COR-L47 (cell line): ENCODE measurements at places on chromosomes 1 and 21.
A peak's percentile ranks its signal among the peaks of the same experiment; 100 is the strongest.

DNA sequence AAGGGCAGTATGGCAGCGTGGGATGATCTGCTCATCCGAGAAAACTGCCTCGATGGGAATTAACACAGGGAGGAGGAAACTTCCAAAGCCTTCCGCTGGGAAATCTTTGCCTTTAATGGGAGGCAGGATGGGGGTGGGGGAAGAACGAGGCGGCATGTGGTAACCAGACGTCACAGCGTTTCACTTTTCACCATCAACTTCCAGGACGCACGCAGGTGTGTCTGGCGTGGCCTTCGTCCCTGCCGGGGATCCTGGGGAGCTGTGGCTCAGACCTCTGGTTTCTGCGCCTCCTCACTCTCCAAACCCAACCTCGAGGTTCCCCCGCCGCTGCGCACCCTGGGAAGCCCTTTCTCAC, 282 bp downstream of the RSPH1 start:
- peak; percentile 27 for DNase-seq

GRCh38 chr21:23542097-23542496, 2065.2 kb downstream of the MRPL39 start:
- DNase-seq, result no peak

DNA sequence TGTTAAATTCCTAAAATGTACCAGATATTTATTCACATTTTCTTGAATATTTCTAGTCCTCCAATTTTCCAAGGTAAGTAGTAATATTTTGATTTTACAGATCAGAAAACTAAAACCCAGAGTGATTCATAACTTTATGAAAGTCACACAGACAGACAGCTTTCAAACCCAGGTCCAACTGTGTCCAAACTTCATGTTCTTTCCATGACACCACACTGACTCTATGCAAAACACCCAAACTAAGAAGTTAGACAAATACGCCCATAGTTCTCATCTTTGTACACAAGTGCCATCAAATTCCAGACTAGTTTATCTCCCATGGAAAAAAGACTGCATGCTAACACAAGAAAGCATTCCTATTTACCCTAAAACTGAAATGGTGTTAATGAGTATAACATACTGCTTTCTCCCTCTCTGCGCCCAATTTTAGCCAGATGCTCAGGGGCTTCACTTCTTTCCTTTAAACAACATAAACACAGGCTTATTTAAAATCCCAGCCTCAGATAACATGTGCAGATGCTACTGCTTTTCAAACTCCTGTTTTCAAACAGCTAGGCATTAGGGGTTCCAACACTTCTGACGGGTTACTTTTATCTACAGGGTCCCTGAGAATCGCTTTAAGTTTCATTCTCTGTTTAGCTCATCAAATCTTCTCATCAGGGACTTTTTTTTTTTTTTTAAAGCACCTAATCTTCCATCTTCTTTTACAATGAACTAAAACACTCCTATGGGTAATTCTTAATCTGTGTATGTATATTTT, 44.6 kb downstream of the WASF2 start:
- no peak for DNase-seq

DNA sequence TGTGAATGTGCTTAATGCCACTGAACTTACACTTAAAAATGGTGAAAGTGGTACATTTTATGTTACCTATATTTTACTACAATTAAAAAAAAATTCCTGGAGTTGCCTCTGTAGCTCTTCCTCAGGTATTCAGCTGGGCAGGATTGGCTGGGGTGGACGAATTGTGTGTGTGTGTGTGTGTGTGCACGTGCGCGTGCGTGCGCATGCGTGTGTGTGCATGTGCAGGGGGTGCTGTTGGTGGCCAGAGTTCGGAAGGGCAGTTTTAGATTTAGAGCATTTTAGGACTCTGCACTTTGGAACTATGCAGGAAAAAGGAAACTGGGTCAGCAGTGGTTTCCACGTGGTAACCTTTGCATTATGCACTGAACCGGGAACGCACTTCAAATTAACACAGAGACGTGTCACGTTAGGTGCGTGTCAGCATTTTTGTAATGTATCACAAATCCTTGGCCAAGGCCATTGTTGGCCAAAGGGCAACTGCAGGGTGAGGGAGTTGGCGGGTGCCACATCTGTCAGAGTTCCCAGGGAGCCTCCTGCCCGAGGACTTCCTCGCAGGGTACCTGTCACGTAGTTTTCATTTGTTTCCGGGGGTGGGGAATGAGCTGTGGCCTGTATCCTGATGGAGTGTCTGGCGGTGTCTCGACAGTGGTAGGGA, 312.8 kb downstream of the CAMTA1 start:
- no peak for DNase-seq

DNA sequence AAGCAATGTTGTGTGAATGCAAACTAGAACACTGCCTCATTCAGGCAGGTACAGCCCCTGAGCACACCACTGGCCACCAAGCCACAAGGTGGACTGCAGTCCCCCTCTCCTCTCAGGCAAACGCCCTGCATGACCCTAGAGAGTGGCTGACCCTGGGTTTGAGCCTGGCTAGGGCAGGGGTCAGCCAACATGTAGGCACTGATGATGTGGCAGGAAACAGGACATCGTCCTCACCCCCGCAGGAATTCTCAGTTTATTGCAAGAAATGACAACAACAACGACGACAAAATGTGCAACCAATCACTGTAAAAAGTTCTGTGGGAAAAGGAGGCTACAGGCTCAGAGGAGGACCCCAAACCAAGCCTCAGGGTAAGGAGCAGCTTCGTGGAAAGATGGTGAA, 81.3 kb downstream of the OMA1 start:
- no peak for DNase-seq

DNA sequence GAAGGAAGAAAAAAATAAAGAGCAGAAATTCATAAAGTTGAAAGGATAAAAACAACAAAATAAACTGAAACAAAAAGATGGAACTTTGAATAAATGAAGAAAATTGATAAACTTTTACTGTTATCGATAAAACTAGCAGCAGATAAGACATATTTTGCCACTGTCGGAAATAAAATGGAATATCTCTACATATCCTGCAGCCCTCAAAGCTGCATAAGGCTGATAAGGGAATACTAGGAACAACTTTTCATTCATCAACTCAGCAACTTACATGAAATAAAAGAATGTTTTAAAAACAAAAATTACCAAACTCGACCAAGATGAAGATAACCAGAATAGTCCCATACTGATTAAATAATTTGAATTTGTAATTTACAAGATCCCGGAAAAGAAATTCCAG, 48.0 kb upstream of the GRIK1 start:
- no peak for DNase-seq

DNA sequence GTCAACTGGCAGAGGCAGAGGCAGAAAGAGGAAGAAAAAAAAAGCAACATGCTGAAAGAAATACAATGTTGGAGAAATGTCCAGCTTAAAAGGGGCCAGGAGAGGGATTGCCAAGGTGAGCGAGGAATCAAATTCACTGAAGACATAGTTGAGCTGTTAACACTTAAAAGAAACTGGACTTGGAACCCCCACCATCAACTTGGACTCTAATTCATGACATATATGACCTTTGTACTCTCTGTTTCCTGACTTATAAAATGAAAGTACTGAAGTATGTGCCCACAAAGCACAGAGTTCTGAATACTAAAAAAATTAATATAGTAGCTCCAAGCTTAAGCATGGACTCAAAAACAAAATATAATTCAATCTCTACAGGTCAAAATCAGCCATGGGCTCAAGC, 16.1 kb downstream of the PRR9 start:
- no peak for DNase-seq

GRCh38 chr1:205286335-205286950, 35.1 kb downstream of the NUAK2 start:
- no peak for DNase-seq

GRCh38 chr1:26237230-26237966, 3.4 kb downstream of the CEP85 start:
- DNase-seq, result no peak

GRCh38 chr1:240820816-240821215, 208.9 kb upstream of the GREM2 start:
- DNase-seq, result no peak

DNA sequence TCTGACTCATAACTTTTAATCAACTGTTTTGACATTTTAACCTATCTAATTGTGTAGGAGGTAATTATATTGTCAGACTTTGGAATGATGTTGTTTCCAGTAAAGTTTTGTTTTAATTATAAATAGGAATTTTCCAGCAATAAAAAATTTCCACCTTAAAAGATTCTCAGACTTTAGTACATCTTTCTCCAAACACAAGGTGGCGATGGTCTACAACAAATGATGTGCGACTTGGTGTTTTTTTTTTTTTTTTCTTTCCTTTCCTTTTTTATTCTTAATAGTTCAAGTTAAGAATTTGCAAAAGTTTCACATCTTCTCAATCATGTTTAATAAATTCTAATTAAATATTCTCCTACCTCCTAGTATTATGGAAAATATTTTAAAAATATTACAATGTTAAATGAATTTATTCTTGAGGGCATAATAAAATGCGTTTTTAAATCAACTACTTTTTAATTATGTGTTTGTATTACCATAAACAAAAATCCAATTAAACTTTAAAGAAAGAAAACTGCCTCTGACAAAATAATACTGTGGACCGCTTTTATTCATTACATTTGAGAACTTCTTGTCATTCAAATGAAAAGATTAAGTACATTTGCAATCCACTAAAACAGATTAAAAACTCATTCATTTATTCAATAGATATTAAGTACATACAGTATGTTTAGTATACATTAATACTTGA, 4.4 kb upstream of the ADAMTS1 start:
- peak; percentile 54 for DNase-seq

DNA sequence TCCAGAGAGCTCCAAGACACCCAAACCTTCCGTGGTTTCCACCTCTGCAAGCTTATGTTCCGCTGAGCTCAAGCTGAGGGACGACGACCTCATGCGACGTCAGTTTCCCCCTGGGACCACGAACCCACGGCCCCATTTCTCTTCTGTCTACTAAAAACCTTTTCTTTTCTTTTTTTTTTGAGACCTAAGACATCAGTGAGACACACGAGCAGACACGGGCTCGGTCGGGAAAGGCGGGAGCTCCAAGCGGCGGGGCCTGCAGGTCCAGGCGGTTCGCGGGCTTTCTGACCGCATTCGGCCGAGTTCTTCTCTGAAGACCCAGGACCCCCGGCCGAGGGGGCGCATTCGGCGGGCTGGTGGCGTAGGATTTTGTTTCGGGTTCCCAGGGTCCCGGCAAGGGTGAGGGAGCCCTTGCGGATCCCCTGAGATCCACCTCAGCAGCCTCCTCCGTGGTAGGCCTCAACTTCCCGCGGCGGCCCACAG, 402 bp downstream of the C21orf58 start:
- no peak for DNase-seq

GRCh38 chr1:229344139-229344538, 1.3 kb upstream of the CCSAP start:
- no peak for DNase-seq

DNA sequence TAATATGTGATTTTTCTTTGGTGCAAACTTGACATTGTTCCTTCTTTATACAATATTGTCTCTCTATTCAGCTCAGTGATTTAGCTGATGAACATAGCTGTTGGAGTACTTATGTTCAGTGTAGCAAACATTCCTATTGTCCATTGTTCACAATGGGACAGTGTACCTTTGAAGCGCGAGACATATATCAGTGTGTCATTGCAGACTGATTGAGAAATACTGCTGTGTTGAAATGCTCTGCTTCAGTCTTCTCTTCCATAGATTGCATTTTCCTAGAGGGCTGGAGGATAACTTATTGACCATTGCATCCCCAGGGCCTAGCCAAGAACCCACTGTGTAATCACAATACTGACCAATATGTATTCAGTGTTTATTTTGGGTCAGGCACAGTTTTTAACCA, 46.5 kb downstream of the HLX start:
- DNase-seq, result no peak

GRCh38 chr1:210299501-210299900, 29.2 kb upstream of the HHAT start:
- DNase-seq, result no peak

GRCh38 chr1:168963601-168964000, 142.9 kb upstream of the ATP1B1 start:
- no peak for DNase-seq

DNA sequence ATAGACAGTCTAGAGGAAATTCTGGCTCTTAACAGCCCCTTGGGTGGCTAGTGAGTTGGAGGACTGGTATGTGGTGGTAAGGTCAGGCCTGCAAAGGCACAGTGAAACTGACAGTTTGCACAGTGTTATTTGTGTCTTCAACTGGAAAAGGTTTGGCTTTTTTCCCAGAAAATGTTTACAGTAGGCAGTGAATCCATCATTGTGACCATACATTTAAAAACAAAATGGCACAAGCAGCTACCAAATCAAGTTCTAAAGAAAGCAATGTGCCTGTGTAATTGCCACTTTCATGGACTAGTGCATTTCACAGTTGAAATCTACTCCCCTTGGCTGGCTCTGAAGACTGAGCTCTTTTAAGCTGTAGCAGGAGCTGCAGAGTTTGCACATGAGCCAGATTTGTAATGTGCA, 24.8 kb downstream of the ATPAF1 start:
- peak; percentile 87 for DNase-seq

DNA sequence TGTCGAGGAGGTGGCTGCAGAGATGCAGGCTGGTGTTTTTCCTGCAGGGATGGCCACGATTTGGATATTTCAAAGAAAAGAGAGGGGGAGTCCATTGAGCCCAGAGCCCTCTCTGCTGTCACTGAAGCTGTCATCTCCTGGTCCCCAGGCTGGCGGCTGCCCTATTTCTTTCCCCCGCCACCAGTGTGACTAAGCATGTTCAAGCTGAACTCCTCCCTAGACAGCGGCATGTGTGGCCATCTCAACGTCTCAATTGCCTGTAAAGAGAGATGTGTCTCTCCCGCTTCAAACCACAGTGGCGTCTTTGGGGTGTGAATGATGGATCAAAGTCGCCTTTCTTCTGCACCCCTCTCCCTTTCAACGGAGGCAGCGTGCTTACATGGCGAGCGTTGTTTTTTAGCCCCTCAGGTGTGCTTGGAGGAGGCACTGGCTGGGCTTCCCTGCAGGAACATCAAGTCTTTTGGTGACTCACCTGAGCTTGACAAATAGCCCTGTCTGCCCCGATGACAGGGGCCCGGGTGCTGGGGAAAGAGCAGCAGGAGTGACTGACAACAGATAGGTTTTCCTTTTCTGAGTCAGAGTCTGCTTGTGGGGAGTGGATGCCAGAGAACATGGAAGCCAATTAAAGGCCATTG, 346.4 kb upstream of the AJAP1 start:
- no peak for DNase-seq

GRCh38 chr1:28933918-28934317, 19.5 kb downstream of the EPB41 start:
- DNase-seq, result no peak

DNA sequence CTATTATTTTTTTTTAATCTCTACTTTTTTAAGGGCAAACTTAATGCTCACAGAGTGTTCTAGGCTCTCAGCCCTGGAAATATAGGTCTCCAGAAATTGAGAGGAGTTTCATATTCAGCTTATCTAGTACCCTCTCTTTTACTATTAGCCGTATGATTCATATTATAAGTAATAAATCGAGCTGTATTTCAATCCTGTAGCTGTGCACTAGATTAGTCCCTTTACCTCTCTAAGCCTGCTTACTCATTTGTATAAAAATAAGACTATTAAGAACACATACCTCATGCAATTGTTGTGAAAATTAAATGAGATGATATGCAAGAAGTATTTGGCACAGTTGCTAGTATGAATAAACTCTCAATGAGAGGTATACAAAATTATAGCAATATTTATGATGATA, 128.2 kb upstream of the HOOK1 start:
- DNase-seq, result no peak
